ENCODE measurements at places on chromosomes 1 and 21.

DNA sequence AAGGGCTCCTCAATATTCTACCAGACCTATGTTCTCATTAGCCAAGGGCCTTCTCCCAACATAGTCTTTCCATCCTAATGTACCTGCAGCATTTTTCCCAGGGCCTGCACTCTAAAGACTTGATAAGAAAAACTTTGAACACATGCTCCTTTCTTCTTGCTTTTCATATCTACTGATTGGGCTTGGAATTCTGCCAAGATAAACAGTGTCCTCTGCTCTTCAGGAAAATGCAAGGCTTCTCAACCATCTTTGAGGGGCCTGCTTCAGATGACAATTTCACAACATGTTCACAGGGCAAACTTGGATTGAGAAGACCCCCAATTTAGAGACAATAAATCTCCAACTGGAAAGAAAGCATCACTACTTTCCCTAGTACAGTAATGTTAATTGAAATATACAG lies 25.8 kb upstream of the PPT1 start:
- no peak for DNase-seq

- DNase-seq, result no peak
Observed at GRCh38 chr1:168843401-168843800, 114.4 kb upstream of the DPT start.

GRCh38 chr21:27001526-27001925 lies 34.6 kb upstream of the ADAMTS5 start:
- DNase-seq, result no peak

DNA sequence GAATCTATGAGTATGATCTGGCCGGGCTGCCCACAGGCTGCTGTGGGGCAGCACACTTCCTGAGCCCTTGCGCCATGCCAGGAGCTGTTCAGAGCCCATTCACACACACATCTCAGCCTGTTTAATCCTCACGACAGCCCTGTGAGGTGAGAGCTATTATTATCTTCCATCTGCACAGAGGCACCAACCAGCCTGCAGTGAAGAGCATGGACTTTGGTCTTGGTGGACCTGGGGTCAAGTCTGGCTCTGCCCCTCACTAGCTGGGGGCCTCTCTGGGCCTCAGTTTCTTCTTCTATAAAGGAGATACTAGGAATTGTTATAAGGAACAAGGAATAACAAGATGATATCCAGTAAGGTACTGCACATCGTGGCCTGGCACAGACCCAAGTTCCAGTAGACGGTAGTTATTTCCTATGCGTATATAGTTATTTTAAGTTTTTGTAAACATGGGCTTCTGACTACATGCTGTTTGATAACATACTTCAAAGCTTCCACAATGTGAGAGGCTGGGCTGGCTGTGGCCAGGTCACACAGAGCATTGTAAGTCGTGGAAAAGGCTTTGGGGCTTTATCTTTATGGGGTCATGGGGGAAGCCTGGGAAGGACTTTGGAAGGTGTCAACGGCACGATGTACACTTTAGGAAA lies 3.4 kb upstream of the PADI2 start:
- no peak for DNase-seq

DNA sequence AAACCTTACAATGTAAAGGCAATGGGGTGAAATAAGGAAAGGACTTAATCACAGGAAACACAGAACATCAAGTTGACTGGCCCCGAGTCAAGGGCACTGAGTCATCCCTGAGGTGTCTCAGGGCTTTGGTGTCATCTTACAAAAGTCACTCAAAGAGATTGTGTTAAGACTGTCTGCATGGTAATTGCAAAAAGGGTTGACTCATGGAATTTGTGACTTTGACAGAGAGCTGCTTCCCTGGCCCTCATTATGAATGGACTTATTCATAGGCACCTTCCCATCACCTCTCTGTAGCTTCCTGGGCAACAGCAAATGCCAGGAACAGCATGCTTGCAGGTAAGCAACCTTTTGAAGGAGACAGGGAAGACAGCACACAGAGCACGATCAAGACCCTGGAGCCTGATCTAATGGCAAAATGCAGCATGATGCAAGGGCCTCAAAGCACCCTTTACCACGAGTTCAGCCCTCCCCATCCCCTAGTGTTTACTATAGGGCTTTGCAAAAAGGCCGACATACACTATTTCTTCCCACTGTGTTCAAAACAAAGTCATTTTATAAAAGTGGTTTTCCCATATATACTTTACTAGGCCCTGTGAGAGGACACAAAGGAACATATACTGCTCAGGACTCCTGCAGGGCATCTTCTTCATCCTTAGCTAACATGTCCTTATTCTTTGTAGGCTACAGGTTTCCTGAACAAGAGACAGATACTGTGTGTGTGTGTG lies 17.1 kb downstream of the ZP4 start:
- DNase-seq, result peak; percentile 88

DNA sequence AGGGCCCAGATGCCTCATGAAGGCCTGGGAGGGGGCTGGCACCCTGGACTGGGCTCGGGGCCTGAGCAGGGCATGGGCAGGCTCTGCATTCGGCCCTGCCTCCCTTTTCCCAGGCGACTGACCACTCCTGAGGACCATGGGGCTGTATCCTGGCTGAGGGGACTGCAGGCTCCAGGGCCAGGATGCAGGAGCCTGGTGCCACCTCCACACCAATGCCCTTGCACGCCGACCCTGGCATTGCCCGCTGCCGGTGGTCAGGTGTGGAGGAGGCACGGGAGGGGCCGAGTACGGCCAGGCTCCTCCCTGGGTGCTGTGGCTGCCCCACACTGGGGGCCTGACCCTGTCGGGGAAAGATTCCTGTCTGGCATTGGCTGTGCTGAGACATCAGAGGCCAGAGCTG lies 128.9 kb downstream of the SIK1 start:
- DNase-seq, result no peak

DNA sequence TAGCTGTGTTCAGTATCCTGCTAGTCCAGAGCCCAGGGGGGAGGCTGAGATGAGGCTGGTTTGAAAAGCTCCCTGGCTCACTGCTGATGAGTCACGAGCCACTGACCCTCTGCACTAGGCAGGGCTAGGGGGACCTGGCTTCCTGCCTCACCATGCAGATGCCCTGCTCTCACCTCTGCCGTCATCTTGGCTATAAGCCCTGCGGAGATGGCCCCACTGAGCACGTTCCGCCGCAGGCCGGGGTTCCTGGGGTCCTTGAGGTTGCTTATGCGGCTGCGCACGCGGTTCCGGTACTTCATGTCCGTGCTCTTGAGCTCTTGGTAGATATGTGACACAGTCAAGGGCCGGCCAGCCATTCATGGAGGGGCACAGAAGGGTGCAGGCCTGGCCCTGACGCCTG lies 24.1 kb upstream of the ZNF436 start:
- no peak for DNase-seq

- DNase-seq, result no peak
Observed at GRCh38 chr1:33165209-33165608, 16.6 kb downstream of the TRIM62 start.

GRCh38 chr1:156709031-156709430 lies 3.6 kb upstream of the CRABP2 start:
- DNase-seq, result no peak

GRCh38 chr21:44010429-44010828 lies 1.7 kb upstream of the TRAPPC10 start:
- DNase-seq, result no peak

DNA sequence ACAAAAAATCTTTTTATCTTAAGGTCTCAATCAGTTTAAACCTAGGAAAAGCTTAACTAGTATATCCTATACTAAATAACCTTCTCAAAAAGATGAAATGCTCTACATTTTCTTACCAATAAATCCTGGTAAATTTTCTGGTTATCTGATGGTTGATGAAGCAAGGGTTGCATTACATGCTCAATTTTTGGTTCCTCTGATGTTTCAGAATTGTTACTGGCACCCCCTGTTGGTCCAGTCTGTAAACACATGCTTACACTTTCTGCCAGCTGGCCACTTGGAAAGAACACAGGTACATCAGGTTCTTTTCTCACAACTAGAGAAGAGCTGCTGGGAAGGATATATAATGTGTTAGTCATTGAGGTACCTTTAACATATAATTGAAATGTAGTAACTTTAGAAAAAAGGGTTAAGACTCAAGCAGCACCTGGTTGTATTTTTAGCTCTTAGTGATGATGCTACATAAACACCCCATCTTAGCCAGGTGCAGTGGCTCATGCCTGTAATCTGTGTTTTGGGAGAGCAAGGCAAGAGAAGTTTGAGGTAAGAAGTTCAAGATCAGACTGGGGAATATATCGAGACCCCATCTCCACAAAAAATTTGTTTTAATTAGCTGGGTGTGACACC lies 30.9 kb upstream of the TAL1 start:
- peak; percentile 45 for DNase-seq

DNA sequence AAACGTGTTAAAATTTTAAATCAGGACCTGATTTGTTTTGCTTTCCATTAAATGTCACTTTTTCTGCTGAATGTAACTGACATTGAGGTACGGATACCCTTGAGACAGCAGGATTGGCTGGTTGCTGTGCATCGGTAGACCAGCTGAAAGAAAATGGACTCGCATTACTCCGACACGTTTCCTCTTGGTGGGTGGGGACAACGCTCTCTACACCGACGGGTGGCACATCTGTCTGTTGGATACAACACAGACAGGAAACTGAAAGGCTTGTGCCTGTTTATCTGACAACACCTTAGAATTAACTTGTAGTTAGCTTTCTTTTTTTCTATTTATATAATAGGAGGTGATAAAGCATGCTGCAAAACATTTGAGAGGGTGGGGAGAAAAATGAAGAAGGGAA lies 19.4 kb downstream of the PRPF38A start:
- DNase-seq, result no peak

GRCh38 chr1:16352842-16353535 lies 709 bp upstream of the FBXO42 start:
- no peak for DNase-seq

GRCh38 chr1:194056169-194056568 lies 869.8 kb upstream of the B3GALT2 start:
- DNase-seq, result no peak

DNA sequence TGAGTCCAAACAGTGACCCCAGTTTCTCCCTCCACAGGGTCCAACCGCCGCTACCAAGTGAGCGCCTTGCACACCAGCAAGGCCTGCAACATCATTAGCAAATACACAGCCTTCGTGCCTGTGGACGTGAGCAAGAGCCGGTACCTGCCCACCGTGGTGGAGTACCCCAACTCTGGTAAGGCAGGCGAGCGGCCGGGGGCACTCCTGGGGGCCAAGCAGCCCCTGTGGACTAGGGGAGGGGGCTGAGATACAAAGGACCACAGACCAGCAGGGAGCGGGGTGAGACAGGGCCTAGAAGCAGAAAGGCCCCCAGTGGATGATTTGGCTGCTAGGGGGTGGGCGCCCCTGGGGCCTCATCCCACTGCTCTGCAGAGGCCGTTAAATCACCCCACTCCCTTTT lies 54.7 kb downstream of the VWA5B1 start:
- DNase-seq, result no peak

DNA sequence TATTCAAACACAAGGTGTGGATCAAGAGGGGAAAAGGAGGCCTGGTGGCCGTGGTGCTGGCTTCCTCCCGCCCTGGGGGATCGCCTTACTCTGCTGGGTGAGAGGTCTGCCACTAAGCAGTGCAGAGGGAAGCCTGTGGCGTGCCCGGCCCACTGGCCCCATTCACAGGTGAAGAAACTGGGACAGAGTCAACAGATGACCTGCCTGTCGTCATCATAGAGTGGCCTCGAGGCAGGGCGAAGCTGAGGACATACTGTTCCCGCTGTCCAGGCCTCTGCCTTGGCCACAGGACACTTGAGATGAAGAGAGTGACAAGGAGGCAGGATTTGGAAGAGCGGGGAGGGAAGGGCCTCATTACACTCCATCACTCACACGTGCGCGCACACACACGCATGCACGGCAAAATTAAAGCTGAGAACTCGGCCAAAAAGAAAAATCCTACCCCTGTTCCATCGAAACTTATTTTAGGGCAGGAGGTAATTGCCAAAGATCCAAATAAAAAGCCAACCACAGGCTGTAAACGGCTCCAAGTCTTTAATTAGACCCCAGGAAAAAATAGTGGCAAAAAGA lies 50.5 kb downstream of the CASZ1 start:
- DNase-seq, result no peak

DNA sequence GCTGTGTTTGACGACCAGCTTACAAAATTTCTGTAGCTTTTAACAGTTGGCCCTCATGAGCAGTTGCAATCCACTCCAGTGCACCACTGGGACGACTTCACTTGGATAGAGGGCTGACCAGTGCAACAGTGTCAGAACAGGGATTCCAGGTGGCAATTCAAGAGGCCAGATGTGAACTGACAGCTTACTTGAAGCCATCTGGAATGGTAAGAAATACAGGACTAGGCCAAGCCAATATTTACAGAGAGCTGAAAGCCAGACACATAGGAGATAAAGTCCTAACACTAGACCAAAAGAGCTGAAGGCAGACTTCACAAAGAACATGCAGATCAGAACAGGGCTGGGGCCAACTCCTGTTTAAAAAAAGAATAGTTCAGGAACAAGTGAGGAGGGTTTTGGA lies 93.5 kb upstream of the NFIA start:
- no peak for DNase-seq

DNA sequence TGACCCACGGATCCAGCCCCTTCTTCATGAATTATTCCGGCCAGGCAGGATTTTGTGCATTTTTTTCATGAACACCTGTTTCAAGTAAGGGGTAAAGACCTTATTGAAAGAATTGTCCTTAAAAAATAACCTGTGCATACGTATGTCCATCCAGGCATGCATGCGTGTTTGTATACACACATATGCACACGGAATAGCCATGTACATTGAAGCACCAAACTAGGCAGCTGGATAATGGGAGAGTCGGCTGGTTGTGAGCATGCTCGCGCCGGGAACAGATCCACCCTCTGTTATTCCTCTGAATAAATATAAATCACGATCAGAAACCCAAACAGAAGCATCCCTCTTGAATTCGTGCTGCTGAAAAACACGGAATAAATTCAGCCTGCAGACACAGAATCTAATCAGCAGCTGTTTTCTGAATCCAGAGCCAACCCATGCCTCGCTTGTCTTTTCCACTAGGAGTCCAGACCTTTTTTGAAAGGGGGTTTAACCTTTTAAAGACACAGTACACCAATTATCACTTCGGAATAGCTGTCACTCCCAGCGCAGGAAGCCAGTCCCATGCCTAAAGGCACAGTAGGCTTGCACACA lies at the start of gene HIVEP3:
HIVEP3 (minus strand) TSS at position 473 of the 594 bp plus-strand sequence.
- DNase-seq, result peak; percentile 44

GRCh38 chr1:88562991-88563390 lies 121.1 kb upstream of the PKN2 start:
- DNase-seq, result no peak

GRCh38 chr1:10193288-10193687 lies 17.1 kb upstream of the KIF1B start:
- DNase-seq, result no peak

GRCh38 chr1:170533298-170533697 lies 1.3 kb downstream of the GORAB start:
- DNase-seq, result no peak

- no peak for DNase-seq
Observed at GRCh38 chr21:16455978-16456377, 726.2 kb downstream of the USP25 start.

- no peak for DNase-seq
Observed at GRCh38 chr1:9482816-9483572, 56.3 kb upstream of the SLC25A33 start.

- DNase-seq, result no peak
Observed at GRCh38 chr1:241074507-241074906, 282.5 kb downstream of the RGS7 start.
